ENCODE measurements at places on chromosomes 3 and 15. TPM values are rescaled to one million over a fixed set of nuclear protein-coding genes. Genes with fewer than 3 reads are reported as not detected.

DNA sequence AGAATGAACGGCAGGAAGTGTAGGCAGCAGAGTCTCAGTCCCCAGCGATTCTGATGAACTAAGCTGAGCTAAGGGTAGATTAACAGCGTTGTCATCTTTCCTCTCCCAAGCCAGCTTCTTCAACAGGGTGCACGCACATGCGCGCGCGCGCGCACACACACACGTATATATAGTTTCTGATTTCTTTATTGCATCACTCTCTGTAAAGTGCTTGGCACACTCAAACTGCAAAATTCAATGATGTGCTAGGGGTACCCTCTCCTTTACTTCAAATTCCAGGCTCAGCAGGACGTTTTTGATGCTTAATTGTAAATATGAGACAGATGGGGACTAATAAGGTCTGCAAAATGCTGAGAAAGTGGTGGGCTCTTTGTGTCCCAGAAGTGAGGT, 26.1 kb upstream of the VPS8 start:
- no peak for DNase-seq

GRCh38 chr15:52076889-52077781, 35.4 kb downstream of the BCL2L10 start:
- no peak for DNase-seq

Gene NAALADL2
- 17.1 TPM for polyA plus RNA-seq

Gene CALML4
- polyA plus RNA-seq = 23.5 TPM
